Pancreas (tissue), 10 donors: ENCODE measurements at places on chromosomes 3 and 15. TPM values are rescaled to one million over a fixed set of nuclear protein-coding genes. Genes with fewer than 3 reads are reported as not detected.
A peak's percentile ranks its signal among the peaks of the same experiment; 100 is the strongest.

DNA sequence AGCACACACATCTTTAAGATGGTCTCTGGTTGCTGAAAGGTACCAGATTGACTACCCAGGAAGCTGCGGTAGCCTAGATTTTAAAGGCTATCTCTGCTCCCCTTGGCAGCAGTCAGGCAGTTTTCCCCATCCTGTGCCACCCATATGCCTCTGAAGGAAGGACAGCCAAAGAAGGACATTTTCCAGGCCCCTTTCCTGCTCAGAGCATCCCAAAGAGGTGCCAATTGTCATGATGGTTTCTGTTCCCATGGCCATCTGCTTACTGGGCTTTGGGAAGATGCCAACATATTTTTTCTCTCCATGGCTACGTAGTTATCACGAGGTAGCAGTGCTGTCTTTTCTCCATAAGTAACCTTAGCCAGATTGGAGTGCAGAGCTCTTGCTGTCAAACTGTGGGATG lies 39.7 kb downstream of the UNC13C start:
- no peak for DNase-seq

- DNase-seq, result no peak
Measured at GRCh38 chr3:124172283-124172682, 180.4 kb upstream of the ROPN1 start.

Gene TF
- total RNA-seq, result 9.1 TPM

Gene ITGA11
- 0.60 TPM for total RNA-seq

GRCh38 chr15:63504979-63505841 lies 817 bp downstream of the USP3 start:
- peak; percentile 76 for DNase-seq

Gene SLTM
- 33.4 TPM for total RNA-seq

- DNase-seq, result no peak
Measured at GRCh38 chr15:66126456-66126855, 127.1 kb downstream of the MEGF11 start.

DNA sequence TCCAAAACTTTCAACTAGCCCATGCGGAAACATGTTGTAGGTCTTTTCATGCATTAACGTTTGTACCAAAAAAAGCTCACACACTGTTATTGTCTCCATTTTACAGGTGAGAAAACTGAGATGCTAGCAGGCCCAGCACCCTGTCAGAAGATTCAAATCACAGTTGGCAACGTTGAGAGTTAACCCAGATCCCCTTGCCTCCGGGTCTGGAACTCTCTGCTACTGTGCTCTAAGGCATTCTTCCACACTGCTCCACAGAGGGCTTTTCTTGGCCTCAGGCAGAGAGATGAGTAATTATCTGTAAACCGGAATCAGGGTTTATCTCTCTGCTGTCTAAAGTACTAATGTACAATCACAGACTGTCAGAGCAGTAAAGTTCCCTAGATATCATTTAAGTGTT lies 186.0 kb upstream of the LPP start:
- no peak for DNase-seq

GRCh38 chr3:37987315-37987697 lies 3.3 kb upstream of the VILL start:
- DNase-seq, result peak; percentile 40

Gene GPR62
- 0.09 TPM for total RNA-seq

DNA sequence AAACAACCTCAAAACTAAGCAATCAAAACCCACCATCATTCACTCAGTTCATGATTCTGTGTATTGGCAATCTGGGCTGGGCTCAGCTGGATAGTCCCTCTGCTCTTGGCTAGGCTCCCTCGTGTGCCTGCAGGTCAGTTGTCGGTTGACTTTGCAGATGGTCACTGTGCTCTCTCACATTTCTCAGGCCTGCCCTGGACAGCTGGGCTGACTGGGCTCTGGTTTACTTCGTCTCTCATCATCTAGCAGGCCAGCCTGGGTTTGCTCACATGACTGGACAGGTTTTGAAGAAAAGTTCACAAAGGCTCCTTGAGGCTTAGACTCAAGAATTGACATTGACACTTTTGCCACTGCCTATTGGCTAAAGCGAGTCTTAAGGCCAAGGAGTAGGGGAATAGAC lies 105.0 kb upstream of the CTNNB1 start:
- DNase-seq, result no peak

DNA sequence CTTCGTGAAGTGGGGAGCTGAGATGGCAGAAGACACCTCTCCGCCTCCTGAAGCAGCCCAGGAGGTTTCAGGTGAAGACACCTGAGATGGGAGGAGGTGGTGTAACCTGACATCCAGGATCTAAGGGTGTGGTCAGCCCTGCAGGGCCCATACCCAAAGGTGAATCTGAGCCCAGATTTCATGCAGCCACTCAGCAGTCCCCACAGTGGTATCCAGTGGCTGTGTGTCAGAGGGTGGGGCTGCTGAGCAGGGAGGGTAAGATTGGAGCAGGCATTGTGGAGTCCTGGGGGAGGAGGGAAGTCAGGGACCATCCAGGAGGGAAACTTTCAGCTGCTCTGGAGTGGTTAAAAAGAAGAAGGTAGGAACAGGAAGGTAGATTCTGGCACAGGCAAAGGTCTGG lies 46.0 kb upstream of the SMAD6 start:
- no peak for DNase-seq

DNA sequence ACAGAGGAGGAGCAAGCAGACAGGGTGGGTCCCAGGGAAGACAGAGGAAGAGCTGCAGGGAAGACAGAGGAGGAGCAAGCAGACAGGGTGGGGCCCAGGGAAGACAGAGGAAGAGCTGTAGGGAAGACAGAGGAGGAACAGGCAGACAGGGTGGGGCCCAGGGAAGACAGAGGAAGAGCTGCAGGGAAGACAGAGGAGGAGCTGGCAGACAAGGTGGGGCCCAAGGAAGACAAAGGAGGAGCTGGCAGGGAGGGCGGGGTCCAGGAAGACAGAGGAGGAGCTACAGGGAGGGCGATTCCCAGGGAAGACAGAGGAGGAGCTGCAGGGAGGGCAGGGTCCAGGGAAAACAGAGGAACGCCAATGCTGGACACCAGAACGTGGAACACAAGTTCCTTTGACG lies 66.5 kb downstream of the PLXNA1 start:
- DNase-seq, result no peak

- no peak for DNase-seq
Measured at GRCh38 chr3:17195856-17196604, 311.3 kb downstream of the PLCL2 start.

Gene FBLN2
- 3.9 TPM for total RNA-seq

DNA sequence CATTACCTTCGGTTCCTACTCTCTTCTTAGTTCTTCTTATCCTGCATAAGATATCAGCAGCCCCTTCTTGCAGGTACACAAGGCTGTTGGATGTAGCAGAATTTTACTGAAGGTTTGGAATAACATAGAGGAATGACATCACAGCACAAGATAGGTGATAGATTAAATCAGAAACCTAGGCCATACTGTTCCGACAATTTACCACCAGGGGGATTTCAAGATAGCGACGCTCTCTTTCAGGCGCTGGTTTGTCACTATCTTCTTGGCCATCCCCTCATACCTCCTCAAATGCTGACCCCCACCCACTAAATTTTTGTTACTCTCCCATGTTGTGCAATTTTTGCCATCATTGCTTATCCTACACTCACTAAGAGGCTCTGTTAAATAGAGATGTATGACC lies 3.5 kb downstream of the SIDT1 start:
- DNase-seq, result no peak

DNA sequence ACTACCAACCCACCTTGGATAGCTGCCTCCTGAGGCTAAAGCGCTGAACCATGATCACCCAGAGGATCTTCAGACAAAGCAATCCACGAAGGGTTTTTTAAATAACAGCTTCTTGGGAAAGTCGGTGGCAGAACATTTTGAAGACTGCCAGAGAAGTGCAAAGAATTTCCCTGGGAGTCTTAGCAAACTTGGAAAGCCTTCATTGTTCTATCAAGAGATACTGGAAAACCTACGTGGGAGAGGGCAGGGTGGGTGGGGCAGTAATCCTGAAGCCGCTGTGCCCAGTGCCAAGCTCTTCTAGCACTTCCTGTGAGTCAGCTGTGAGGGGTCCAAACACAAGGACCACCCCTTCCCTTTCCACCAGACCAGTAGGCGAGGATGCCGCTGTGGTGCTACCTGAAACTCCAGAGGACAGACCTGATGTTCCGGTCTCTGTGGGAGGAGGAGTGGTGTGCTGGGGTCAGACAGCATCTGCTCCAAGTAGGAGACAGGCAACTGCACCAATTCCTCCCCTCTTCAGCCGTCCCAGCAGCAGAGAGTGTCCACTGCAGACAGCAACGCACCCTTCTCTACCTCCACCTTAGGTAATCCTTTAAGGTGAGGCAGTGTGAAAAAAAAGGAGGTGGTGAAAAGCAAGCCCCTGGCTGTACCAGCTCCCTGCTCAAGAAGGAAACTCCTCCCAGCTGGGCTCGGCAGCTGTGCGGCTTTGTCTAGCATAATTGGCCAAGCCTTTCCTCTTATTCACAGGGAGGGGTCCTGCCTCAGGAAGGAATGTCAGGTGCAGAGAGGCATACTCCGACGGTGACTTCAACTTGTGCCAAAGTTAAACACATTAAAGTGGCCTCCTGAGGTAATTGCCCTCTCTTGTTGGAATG lies 99.0 kb downstream of the TMCC1 start:
- peak; percentile 45 for DNase-seq

DNA sequence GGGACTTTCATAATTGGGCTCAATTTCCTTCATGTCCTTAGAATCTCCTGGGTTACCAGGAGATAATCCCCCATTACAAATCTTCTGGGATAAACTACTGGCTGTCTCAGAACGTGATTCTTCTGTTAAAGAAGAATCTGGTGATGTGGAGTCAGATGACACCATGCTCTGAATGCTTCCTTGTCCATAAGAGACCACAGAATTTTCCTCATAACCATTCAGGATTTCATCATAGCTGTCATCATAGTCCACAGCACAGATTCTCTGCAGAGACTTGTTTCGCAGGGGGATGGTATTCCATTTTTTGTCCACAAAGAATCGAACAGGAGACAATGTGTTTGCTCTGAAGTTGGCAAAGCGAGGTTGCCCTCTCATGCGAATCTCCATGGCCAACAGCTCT lies 109.8 kb upstream of the TSPAN3 start:
- DNase-seq, result no peak

DNA sequence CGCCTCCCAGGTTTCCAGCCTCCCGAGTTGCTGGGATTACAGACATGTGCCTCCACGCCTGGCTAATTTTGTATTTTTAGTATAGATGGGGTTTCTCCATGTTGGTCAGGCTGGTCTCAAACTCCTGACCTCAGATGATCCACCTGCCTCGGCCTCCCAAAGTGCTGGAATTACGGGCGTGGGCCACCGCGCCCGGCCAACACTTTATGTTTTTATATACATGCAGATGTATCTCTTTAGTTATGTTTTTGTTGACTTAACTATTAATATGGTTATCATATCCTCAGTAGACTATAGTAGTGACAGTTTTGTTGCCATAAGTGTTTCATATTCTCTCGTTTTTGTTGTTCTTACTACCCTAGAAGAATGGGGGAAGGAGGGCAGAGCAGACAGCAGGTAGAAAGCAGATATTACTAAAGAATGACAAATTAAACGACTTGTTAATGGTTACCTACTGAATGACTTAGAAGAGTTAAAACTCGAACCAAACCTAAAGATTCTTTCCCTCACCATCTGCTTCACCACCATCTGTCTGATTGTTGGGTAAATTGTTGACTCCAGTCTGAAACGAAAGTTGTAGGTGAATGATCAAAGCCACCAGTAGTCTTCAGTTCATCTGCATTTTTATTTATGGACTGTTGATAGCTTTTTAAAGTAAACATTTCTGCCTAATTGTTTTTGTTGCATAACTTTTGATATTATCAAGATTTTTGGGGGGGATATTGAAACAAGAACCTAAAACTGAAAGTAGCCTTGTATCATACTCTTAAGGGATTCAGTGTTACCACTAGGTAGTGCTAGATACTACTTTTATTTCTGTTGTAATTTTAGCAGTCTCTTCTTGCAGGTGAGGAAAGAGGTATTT lies 89.3 kb downstream of the RASA2 start:
- no peak for DNase-seq

Gene CCDC191
- 3.7 TPM for total RNA-seq

Gene PAQR5
- 6.0 TPM for total RNA-seq
